Sigmoid colon (tissue), 7 donors: ENCODE measurements at places on chromosomes 4 and X. TPM values are rescaled to one million over a fixed set of nuclear protein-coding genes. Genes with fewer than 3 reads are reported as not detected.

DNA sequence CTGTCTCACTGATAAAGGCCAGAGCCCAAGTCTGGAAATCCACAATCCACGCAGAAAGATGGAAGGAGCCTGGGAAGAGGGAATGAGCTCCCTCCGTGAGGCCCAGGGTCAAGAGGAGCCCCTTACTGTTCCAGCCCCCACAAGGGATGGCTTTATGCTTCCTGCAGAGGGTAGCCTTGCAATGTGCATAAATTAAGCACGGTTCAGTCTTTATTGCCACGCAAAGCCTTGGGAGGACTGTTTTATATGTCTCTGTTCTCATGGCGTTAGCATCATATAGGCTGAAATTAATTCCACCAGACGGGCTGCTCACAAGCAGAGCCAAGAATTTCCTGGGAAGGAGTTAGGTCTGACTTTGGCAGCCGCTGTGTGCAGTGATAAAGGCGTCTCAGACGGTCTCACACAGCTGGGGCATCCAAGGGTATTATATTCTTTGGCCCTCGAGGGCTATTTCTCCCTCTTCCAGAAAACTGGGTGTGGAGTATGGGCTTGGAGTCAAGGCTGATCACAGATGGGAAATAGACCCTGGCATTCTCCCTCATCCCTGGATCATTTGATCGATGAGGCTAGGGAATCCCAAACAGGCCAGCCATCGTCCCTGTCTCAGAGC is 38.5 kb downstream of the CYTL1 start:
- no peak overlapping the region for H3K4me3 ChIP-seq
- H3K27me3 ChIP-seq, result no peaks in the 10 kb centered on the region
- no peaks in the 10 kb centered on the region for H3K36me3 ChIP-seq
- peak overlapping the region; percentile 27 for H3K27ac ChIP-seq
- no peaks in the 10 kb centered on the region for H3K4me1 ChIP-seq
- no peak for DNase-seq

The BEX5 gene
- 2.3 TPM for total RNA-seq

DNA sequence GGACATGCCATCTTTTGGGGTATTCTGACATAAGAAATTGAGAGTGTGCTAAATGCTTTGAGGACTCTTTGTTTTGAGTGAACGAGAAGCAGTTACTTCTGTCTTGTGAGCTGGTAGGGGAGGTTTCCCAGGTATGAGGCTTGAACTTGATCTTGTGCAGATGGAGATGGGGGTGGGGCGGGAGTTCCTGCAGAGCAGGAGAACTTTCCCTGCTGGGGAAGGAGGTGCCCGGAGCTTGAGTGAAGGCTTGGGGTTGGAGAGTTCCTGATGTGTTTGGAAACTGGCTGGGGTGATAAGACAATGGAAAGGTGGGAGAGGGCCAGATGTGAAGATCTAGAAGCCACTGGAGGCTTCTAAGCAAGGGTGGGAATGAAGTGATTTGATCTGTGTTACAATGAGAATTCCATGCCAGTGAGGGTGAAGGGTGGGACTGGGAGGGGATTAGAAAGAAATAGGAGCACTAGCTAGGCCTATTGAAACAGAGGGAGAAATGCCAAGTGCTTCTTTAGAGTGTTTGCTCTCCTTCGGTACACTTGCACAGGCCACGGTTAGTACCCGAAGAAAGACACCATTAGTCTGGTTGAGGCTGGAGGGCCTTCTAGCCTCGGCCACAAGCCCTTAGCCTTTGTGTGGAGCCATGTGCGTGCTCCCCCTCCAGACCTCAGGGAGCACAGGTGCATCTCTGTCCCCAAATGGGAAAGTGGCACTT is 103.5 kb upstream of the STOX2 start:
- no peak for DNase-seq
- H3K4me1 ChIP-seq, result peaks cover 14% of the 10 kb centered on the region

The MAGED4 gene
- total RNA-seq, result 8.3 TPM

DNA sequence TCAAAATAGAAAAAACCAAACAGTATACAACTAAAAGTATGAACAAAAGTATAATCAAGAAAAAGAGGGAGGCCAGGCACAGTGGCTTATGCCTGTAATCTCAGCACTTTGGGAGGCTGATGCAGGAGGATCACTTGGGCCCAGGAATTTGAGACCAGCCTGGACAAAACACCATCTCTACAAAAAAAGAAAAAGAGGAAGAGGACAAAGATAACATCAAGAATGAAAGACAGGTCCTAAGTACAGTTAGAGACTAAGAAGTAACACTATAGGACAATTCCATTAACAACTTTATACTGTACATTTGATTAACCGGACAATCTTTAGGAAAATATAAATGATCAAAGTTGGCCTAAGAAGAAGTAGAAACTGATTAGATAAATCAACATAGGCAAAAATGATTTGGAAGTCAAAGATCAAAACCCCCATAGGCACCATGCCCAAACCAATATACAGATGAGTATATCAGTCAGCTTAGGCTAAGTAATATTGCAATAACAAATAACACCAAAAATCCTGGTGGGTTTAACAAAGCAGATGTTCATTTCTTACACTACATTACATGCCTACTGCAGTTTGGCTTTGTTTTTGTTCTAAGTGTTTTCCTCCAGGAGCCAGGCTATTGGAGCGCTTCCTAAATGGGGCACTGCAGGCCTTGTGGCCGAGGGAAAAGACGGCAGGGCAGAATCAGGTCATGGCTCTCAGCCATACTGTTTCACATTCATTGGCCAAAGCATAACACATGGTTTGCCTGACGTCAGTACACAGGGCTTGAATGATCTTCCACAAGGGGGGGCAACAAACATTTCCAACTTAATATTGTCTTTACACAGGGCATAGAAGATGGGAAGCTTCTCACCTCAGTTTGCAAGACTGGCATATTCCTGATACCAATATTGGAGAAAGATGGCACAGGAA is 42.2 kb upstream of the HGFAC start:
- H3K4me3 ChIP-seq, result no peak overlapping the region

The SCARB2 gene
- 143 TPM for total RNA-seq

GRCh38 chrX:102580891-102581290 is 18.4 kb upstream of the ARMCX5 start:
- H3K4me1 ChIP-seq, result no peaks in the 10 kb centered on the region
- no peaks in the 10 kb centered on the region for H3K36me3 ChIP-seq
- no peak overlapping the region for H3K27ac ChIP-seq
- H3K27me3 ChIP-seq, result no peaks in the 10 kb centered on the region
- H3K4me3 ChIP-seq, result no peak overlapping the region

- no peak overlapping the region for H3K4me3 ChIP-seq
- H3K4me1 ChIP-seq, result no peaks in the 10 kb centered on the region
- no peaks in the 10 kb centered on the region for H3K36me3 ChIP-seq
- H3K27me3 ChIP-seq, result no peaks in the 10 kb centered on the region
- no peak for DNase-seq
- H3K27ac ChIP-seq, result no peak overlapping the region
Observed at GRCh38 chrX:40908026-40908425, 172.7 kb upstream of the MED14 start.

DNA sequence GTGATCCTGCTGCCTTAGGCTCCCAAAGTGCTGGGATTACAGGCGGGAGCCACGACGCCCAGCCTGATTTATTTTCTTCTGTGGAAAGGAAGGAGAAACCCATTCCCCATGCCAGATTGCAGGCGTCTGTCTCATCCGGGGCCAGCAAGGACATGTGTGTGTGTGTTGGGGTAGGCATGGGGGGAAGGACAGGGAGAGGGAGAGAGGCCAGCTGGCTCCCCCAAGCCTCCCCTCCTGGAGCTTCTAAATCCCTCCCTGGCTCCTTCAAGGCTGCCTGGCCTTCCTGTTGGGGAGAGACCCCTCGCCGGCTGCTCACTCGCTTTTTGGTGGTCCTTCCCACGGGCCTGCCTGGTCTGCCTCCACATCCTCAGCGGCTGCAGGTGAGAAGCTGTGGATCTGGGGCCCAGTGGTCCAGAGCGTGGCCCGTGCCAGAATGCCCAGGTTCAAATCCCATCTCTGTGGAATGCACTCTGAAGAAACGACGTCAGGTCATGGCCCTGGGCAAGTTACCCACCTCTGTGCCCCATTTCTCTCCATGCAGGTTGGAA is 1.3 kb upstream of the PLXNB3 start:
- no peak overlapping the region for H3K27ac ChIP-seq
- H3K27me3 ChIP-seq, result no peaks in the 10 kb centered on the region
- no peak overlapping the region for H3K4me3 ChIP-seq

DNA sequence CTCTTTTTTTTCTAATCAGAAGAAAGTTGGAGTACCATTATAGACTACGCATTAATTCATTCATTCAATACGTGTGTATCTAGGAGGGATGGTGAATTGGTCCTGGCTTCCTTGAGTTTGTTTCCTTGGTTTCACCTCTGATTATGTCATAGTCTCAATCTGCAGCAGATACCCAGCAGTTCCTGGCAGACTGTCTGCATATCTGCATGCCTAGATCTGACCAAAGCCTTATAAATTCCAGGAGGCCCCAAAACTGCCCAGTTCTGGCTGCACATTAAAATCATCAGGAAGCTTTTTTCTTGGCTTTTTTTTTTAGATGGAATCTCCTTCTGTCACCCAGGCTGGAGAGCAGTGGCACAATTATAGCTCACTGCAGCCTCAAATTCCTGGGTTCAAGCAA is 27.2 kb upstream of the SLC34A2 start:
- no peaks in the 10 kb centered on the region for H3K36me3 ChIP-seq
- H3K4me1 ChIP-seq, result no peaks in the 10 kb centered on the region
- no peak overlapping the region for H3K27ac ChIP-seq

The SOD3 gene
- total RNA-seq, result 164 TPM
